ENCODE measurements at places on chromosomes 7 and 10.

DNA sequence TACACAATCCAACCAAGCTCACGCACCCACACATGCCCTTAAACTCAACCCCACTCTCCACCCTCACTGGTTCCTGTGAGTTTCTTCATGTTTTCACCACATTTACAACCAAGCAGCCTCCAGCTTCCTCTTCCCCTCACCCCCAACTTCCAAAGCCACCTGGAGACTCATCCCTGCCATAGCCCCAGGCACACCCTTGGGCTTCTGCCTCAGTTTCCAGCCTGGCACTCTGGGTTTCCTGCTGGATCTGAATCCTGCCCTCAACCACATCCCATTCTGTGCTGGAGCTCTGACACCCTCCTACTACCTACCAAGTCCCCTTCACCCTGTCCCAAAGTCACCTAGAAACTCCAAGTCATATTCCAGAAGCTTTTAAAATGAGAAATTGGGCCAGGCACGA lies 29.4 kb downstream of the CCDC3 start:
- DNase-seq = no peak

GRCh38 chr7:38731215-38731614 lies 100.0 kb upstream of the AMPH start:
- peak; percentile 24 for DNase-seq

- no peak for DNase-seq
Observed at GRCh38 chr10:556971-557637, 132.4 kb downstream of the DIP2C start.

- no peak for DNase-seq
Observed at GRCh38 chr7:25820432-25821040, 331.5 kb upstream of the NFE2L3 start.

DNA sequence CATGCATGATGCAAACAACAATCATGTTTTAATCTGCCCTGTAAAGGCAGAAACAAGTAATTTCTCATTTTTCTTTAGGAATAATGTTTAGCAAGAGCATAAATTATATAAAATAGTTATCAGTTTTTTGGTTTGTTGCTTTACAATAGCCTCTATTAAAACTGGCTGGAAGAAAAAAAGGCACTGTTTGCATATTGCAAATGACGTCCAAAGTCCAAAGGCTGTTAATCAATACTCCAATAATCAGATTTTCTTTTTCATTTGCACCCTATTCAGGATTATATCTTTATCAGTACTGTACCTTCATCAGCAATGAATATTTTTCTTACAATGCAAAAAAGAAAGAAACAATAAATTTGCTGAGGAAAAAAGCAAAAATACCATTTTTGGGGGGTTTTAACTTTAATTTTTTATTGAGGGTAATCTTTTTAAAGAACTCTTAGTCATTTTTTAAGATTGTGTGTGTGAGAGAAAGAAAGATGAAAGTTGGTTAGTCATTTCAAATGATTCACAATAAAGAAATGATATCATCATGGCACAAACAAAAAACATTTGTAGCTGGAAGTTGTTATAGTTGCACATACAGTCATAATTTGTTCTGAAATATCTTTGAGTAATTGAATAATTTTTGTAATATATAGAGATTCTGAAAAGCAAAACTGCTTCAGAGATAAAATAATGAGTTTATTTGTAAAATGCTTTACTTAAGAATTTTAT lies 44.4 kb upstream of the AKR1C2 start:
- DNase-seq = no peak

DNA sequence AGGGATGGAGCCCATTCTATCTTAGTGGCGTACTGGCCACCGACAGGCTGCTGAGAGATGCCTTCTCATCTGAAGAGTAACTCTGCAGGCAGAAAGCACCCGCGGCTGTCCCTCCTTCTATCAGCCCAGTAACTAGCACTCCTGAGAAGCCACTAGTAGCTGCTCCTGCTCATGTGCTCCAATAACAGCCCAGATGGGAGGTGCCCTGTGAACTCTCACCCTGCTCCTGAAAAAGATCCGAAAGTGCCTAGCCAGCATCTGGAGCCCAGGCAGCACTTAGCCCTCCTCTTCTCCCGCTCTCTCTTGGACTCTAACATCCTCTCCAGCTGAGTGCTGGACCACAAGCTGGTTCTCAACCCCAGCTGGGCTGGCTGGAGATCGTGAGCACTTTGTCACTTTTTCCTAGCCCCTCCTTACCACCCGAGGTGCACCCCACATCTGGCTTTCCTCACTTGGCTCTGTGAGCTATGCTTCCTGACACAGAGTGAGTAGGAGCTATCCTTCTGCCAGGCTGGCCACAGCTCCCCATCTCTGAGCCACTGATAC lies 239.2 kb downstream of the GRID1 start:
- DNase-seq = no peak

DNA sequence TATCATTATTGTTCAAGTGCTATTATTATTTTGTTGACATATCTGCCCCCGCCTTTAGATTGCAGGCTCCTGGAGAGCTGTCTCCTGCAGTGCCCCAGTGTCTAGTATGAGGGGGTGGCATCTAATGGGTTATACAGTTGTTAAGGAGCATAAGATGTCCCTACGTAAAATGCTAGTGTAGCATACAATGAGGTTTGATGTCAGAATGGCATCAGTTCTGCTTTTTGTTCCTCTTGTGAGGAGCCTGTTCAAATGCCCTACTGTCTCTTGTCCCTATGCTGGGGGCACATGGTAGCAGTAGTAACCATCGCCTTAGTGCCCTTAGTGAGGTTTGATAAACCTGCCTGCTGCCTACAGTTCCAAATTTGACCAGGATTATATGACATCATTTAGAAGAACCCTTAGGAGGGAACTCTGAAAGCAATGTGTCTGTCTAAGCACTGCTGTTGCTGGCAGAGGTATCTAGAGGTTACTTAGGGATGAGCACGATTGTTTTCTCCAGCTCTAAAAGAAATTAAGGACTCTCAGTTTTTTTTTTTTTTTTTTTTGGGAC lies 9.7 kb downstream of the CREM start:
- DNase-seq = no peak

DNA sequence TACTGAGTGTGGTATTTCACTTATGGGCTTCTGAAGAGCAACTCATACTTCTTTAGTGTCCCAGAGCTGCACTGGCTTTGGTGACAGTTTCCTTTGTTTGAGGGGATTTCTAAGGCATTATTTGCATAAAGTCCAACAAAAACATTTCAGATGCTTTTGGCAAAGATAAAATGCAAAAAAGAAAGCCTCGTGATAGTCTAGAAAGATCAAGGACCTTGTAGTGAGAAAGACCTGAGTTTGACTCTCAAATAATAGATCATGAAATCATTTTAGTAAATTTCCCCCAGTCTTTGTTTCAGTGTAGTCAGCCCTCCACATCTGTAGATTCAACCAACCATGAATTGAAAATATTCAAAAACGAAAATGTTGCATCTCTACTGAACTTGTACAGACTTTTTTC lies 107.4 kb downstream of the EEPD1 start:
- DNase-seq = no peak

DNA sequence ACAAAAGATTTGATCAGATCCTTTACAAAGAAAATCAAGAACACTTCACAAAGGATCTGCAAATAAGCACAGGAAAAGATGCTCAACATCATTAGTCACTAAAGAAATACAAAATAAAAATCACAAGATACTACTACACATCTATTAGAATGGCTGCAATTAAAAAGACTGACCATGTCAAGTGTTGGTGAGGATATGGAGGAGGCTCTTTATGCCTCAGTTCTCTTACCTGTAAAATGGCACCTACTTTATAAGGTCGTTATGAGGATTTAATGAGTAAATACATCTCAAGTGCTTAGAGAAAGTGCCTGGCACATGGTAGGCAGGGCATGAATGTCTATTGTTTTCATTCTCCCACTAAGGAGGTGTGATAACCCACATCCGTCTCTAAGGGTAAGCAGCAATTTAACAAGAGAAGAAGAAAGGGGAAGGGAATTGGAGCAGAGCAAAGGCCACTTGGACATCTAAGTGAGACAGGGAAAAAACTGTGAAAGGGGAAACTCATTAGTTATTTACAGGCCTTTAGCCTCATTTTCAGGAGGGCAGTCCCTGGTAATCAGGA lies 157.5 kb upstream of the NFE2L3 start:
- no peak for DNase-seq

GRCh38 chr10:118241229-118242137 lies 100.6 kb downstream of the FAM204A start:
- DNase-seq = peak; percentile 40

DNA sequence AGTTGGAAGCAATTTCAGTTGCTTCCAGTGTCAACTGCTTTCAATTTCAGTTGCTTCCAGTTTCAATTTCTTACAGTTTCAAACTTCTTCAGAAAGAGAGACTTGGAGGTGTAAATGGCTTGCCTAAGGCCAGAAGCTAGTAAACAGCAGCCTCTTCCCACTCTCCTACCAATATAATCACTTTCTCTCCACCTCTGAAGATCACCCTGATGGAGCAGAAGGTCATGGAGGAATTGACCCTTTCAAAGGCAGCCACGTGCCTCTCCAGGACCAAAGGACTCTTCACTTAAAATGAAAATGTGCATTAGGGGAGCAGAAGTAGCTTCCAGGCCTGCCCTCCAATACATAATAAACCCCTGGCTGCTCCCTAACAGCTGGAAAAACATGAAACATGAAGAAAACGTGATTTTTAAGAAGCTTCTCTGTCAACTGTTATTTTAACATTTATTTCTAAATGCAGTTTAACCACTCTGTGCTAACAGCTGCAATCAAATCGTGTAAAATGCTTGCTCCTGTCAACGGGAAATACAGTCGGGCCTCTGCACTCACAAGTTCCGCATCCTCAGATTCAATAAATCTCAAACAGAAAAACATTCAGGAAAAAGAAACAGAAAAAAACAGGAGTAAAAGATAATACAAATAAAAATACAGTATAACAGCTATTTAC lies 1020.6 kb downstream of the XPNPEP1 start:
- DNase-seq = no peak

DNA sequence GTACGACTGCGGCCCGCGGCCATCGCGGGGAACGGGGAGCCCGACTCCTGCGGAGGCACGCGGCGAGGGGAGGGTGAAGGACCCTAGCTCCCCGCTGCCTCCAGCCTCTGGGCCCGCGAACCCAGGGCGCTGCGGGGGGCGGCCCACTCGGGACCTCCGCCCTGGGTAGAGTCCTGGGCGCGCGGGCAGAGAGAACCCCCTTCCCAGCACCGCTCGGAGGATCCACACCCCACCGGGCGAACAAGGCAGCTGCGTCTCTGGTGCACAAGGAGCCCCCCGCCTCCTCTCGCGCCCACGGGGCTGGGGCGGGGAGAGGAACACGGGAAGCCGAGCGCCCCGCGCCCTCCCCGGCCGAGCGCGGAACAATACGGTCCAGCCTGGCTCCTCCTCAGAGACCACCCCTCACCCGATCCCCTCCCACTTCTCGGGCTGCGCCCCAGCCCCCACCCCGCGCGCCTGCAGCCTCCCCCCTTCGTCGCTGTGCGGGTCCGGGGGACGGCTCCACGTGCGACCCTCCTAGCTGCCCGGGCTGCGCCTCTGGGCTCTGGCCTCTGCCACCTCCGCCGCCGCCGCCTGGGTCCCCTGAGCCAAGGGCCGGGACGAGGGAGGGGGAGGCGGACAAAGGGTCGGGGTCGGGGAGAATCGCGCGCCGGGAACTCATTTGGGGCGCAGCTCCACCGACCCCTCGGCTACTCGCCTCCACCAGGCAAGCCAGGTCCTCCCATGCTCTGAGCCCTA lies at the start of gene WDR86:
Gene WDR86 (minus strand): TSS at position 372 of the 738 bp plus-strand sequence. CDS start 449 bp downstream, outside the sequence.
- no peak for DNase-seq

GRCh38 chr7:113010377-113010776 lies 76.2 kb downstream of the GPR85 start:
- DNase-seq = no peak

- no peak for DNase-seq
Observed at GRCh38 chr10:3530783-3531645, 254.0 kb downstream of the KLF6 start.

All from AG04449 (cell line).